Stimulated activated CD4-positive, alpha-beta T cell treated with anti-CD3 and anti-CD28 coated beads, Interleukin-1b, Interleukin-23, amount 100 ng/mL, for 1 hour (primary cell): ENCODE measurements at places on chromosomes 5 and 9.

- DNase-seq: no peak
Measured at GRCh38 chr9:16069249-16069648, 516.4 kb downstream of the CCDC171 start.

- no peak for DNase-seq
Measured at GRCh38 chr5:176386491-176386890, 1.9 kb downstream of the NOP16 start.

DNA sequence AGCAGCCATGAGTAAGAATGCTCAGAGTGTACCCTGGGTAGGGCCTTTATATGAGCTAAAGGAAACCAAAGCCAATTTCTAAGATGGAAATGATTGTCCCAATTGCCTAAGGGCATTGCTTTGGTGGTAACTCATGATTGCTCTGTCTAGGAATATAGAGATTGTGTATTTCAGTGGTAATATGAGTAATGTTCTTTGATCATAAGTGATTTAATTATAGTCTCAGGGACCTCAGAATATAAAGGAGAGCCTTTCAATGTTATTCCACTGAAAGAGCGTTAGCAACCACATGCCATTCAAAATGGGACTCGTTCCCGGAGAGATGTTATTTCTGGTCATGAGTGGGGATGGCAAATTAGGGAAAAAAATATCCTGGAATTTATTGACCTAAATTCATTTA lies 340.5 kb downstream of the ARHGEF28 start:
- DNase-seq: no peak

DNA sequence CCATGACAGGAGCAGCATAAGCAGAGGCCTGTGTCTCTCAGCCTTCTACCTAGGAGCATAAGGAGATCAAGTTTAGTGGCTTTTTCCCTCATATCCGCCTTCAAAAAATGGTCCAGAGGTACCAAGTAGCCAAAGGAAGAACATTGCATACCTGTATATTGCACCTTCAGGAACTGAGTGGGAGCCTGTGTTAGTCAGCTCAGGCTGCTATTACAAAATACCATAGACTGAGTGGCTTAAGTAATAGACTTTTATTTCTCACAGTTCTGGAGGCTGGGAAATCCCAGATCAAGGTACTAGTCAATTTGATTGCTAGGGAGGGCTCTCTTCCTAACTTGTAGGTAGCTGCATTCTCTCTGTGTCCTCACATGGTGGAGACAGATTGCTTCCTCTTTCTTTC lies 597.4 kb upstream of the PTGER4 start:
- DNase-seq: no peak

DNA sequence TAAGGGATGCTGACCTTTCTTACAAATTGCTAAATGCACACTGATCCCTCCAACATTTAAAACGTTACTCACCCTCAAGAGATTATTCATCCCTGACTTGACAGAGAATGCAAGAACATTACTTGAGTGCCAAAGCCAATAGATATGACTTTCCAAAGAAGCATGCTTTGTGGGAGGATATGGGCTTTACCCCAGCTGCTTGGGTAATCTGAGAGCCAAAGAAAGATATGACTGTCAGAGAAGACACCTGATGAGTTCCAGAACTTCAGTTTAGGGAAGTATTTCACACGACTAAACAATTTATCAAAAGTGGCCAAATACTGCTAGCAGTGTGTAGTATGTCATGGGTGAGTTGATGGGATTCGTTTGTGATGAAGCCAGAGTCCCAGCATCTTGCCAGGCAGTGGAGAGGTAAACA lies 7.4 kb upstream of the SPDL1 start:
- no peak for DNase-seq

DNA sequence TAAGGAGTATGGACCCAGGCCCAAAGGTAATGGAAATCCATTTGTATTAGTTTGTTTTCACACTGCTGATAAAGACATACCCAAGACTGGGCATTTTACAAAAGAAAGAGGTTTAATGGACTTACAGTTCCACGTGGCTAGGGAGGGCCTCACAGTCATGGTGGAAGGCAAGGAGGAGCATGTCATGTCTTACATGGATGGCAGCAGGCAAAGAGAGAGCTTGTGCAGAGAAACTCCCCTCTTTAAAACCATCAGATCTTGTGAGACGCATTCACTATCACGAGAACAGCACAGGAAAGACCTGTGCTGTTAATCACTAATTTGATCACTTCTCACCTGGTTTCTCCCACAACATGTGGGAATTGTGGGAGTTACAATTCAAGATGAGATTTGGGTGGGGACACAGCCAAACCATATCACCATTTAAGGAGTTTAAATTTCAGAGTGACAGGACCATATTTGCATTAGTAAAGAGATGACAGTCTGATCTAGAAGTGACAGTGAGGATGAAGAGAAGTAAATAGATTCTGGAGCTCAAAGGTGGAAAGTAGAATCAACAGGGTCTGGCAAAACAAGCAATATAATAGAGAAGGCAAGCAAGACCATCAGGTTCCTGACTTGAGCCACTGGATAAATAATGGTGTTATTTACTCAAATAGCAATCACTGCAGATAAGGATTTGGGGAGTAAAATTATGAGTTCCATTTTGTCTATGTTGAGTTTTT lies 7.5 kb upstream of the FAM169A start:
- no peak for DNase-seq

GRCh38 chr5:16489322-16489791 lies 23.8 kb upstream of the ZNF622 start:
- no peak for DNase-seq

DNA sequence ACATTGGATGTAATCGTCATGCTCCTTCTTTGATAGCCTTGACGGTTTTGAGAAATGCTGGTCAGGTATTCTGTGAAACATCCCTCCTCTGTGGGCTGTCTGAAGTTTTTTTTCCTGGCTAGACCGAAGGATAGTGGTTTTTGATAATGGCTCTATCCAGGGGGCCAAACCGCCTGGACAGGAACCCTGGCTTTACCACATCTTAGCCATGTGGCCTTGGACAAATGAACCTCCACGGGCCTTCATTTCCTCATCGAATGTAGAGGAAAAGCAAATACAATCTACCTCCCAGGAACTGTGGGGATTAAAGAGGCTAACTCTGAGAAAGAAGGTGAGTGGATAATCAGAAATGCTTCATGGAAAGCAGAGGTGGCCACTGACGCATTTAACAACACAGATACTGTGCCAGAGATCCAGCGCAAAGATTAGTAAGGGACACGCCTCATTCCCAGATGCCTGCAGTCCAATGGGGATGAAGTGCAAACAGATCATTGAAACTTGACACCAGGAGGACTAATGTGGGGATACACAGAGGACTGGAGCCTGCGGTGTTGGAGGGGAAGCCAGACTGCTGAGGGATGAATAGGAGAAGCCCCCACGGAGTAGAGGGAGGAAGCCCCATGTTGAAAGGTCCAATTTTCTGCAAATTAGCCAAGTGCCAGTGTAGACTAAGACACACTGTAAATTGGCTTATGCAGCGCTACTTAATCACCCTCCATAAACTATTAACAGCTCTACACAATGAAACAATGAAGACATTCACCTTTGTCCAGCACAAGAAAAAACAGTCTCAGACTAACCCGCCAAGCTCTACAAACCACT lies 41.6 kb downstream of the MYO10 start:
- no peak for DNase-seq

GRCh38 chr5:166994226-166994625 lies 1297.2 kb upstream of the WWC1 start:
- DNase-seq: no peak

GRCh38 chr5:172077664-172078425 lies 71.4 kb upstream of the FBXW11 start:
- no peak for DNase-seq

DNA sequence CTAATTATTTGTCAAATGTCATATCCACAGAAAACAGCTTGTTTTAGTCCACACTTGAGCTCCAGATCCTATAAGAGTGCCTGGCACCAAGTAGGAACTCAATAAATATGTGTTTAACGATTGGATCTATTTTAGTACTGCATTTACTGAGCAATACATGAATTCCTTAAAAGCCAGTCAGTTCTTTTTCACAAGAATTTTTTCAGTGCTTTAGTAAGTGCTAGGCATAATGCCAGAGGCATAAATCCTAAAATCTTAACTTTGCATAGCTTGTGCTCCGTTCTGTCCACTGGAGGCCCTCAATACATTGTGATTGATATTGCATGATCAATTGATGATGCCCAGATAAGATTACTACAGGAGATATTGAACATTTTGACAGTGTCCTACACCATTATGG lies 67.3 kb upstream of the PCSK5 start:
- no peak for DNase-seq

DNA sequence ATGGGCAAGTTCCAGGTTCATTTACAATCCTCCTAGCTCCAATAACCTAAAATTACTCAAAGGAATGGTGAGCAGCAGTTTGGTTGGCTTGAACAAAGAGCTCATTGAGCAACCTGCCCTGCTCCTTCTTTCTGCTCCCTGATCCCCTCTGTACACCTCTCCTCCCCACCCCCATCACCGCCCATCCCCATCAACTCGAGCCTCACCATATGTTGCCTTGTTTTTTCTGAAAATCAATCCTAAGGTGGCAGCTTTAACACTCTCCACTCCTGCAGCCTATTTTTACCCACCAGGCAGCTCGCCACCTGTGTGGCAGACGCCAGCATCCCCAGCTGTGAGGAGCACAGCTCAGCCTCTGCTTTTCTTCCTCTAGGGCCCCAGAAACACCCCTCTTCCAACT lies 533.4 kb upstream of the BRINP1 start:
- DNase-seq: no peak

DNA sequence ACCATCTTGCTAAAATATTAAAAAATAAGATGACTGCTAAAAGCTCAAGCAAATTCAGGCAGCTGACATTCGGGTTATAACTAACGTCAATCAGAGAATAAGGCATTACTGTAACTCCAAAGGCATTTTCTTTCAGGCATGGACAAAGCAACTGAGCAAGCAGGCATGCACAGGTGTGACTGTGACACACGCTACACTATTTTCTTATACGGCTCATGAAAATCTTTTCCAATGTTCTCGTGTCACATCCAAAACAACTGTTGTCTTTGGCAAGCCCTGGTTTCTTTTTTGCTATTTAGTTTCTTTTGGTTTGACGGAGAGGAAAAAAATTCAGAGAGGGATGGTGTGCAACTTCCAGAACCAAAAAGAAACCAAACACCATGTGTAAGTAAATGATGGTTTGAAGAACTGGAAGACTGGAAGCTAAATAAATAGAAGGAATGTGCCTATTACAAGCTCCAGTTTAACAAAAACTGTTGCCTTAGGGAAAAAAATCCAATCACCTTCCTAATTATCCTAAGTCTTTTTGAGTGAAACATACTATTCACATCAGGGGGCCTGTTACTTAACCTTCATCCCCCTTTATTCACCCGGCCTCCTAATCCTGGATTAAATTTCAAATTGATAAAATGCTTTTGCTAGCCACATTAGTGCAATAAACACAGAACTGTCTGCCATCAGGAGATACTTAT lies 277.6 kb downstream of the PSAT1 start:
- DNase-seq: no peak

GRCh38 chr9:84701801-84702200 lies 32.3 kb downstream of the NTRK2 start:
- no peak for DNase-seq

- DNase-seq: no peak
Measured at GRCh38 chr5:1743061-1743768, 56.4 kb downstream of the MRPL36 start.

DNA sequence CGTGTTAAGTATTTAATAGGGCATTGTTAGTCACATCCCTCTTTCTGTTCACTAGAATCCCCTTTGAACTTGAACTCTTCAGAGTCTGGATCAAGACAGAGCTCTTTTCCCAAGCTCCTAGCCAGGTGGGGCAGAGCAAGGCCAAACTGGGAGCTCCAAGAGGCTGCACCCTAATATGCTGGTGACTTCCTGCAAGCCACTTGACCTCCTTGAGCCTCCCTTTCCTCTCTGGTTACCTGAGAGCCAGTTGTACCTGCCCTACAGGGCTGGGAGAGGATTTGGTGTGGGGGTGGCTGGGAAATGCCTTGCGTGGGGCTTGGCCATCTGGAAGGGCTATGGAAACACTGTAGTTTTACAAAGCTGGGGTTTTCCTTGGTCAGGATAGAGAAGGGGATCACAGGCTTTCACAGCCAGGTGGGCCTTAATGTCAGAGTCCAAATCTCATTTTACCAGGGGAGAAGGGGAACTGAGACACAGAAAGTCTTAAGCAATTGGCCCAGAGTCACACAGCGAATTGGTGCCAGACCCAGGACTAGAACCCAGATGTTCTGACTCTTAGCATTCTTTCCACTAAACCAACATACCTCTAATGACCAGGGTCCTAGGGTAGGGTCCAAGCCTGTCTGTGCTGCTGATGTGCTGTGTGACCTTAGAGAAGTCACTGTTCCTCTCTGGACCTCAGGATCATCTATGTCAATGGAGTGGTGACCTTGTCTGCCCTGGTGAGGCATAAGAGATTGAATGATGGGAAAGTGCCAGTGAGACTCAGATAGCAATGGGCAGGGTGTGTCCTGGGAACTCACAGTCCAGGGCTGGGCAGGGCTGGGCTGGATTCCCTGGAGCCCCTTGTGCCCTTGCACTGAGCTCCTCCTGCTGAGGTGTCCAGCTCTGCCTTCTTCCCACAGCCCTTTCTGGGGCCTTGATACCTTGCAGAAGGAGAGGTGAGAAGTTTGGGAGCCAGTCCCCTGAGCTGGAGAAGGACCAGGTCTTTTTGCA lies 35.8 kb downstream of the GSN start:
- DNase-seq: no peak

- DNase-seq: no peak
Measured at GRCh38 chr9:82555431-82556051, 507.4 kb downstream of the RASEF start.

DNA sequence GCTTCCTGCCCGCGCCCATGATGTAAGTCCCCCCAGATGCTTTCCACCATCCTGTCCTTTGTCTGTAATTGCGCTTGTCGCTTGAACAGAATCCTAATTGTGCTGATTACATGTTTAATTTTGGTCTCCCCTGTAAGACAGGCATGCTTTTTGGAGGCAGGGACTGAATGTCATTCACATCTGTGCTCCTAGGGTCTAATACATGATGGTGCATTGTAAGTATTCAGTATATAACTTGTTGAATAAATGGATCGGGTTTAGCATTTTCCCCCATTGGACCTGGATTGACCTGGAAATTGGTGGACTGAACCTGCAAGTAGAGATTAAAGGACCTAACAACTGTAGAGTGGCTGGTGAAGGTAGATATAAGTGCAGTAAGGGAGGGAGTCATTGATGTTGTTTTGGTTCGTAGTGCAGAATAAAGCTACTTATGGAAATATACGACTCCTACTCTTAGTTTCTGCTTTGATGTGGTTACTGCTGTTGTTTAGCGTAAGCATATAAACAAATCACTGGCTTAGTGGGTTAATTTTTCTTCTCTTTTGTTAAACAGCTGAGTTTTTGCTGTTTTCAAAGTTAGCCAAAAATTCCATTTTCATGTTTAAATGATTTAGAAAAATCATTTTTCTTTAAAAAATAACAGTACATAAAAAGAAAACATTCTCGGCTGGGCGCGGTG lies 57.3 kb downstream of the TRIO start:
- no peak for DNase-seq

- DNase-seq: no peak
Measured at GRCh38 chr9:105858877-105859276, 164.5 kb downstream of the TMEM38B start.
